NCI-H510A treated with DMSO at 0.1 percent for 48 hours (cell line): ENCODE measurements at places on chromosomes 13 and 19.

DNA sequence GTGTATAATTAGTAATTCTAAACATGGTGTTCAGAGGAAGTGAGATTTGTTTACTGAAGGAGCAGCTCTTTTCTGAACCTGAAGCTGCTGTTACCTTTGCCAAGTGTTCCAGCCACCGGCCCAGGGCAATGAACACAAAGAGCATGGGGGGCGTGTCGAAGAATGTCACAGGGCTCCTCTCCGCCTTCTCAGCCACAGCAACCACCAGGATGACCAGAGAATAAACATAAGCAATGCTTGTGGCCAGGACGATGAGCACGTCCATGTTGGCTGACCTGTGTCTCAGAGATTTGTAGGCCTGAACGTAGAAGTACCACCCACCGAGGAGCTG lies 53.1 kb downstream of the ATP7B start:
- DNase-seq: peak; percentile 7

DNA sequence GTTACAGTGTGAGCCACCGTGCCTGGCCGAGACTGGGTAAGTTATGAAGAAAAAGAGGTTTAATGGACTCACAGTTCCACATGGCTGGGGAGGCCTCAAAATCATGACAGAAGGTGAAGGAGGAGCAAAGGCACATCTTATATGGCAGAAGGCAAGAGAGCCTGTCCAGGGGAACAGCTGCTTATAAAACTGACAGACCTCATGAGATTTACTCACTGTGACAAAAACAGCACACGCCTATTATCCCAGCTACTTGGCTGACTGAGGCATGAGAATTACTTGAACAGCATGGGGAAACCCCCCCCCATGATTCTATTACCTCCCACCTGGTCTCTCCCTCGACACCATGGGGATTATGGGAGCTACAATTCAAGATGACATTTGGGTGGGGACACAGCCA lies 23.4 kb upstream of the ZNF561 start:
- no peak for DNase-seq

- no peak for DNase-seq
Measured at GRCh38 chr13:50840284-50840683, 3.2 kb downstream of the DLEU7 start.

DNA sequence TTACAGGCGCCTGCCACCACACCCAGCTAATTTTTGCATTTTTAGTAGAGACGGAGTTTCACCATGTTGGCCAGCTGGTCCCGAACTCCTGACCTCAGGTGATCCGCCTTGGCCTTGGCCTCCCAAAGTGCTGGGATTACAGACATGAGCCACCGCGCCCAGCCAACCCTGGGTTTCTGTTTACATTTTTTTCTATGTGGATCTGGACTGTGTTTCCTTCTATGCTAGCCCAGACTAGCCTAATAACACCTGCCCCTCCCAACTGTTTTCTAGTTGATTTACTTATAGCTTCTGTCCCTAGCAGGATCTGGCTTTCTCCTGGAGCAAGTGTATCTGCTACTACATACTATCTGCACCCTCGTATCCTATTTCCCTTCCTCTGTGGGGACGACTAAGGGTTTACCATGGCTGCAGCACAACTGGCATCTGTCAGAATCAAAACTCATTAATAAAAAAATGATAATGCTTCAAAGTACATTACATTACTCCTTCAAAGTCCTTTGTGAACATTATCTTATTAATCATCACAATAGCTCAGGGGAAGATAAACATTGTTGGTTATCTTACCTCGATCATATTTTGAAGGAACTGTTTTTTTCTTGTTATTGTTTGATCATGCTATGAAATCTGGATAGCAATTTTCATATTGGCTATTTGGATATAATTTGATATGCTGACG lies 228.3 kb downstream of the KLF5 start:
- peak; percentile 45 for DNase-seq

DNA sequence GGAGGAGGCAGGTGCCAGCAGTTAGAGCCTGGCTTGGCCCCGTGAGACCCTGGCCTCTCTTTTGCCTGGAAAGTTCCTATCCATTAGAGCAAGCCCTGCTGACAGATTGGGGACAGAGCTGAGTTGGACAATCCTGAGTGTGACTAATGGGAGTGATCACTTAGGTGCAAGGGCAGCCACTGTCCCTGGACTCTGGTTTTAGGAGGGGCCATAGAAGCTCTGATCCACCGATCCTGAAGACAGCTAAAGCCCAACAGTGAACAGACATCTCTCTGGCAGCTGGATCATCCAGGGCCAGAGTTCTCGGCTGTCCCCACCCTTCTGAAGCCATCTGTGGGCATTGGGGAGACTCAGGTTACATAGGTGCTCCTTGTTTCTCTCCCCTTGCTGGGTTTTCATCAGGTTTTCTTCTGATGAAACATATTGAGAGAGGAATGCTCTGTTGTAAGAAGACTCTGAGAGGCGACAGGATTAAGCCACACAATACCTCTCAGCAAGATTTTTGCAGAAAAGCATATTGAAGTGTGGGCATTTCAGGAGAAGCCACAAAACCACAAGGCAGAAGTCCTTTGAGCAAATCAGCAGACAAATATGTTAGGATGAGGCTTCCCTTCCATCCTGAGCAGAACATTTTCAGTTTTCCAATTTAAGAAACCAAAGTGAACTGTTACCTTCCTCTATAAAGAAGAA lies 288.0 kb upstream of the MAB21L1 start:
- no peak for DNase-seq

GRCh38 chr13:40116008-40116407 lies 460.5 kb downstream of the COG6 start:
- no peak for DNase-seq

DNA sequence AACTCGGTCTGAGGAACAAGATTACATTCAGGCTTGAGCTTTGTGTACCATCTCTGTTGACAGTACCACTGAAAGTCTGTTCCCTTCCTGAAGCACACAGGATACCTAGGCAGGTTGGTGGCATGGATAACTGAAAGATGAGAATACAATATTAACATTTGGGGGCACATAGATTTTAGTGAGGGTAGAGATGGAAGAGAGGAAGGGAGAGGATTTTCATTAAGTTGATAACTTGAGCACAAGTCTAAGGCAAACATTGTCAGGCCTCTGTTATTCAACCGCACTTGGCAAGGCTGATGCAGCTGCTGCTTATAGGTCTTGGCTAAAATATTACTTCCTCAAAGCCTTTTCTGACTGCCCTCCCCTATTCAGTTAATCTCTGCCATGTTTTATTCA lies 10.9 kb downstream of the MIR17HG start:
- no peak for DNase-seq

DNA sequence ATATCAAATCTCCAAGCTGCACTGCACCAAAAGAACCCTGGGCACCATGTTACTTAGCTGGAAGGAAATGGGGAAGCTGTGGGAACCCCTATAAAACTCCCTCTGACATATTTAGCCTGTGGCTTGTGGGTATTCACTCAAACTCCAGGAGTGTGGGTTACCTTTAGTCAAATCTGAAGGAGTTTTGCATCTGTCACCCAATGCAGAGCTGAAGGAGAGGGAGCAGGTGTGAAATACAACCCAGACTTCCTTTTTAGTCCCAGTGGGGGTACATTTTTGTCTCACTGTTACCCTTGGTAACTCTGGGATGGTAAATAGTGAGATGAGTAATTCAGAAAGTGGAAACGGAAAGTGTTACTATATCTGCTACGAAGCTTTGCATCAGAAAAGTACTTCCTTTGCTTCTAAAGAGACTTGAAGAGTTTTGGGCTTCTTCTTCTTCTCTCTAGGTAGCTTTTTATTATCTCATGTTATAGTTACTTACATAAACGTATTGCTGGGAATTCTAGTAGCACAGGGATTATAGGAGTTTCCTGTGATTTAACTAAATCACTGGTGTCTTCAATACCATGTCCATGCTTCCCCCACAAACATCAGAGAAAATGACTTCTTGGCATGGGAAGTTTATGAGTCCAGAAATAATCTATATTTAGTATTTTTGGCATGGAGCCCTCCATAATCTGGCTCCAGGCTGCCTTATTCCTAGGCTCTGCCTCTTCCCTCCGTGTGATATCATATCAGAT lies 105.9 kb downstream of the AKAP11 start:
- DNase-seq: no peak

- peak; percentile 96 for DNase-seq
Measured at GRCh38 chr19:45113628-45114027, 20.6 kb downstream of the PPP1R37 start.

- DNase-seq: no peak
Measured at GRCh38 chr19:13883516-13884064, 6.7 kb downstream of the NANOS3 start.

- no peak for DNase-seq
Measured at GRCh38 chr19:17490411-17490810, 20.1 kb downstream of the SLC27A1 start.

GRCh38 chr19:56098731-56099568 lies 22.1 kb downstream of the ZNF787 start:
- no peak for DNase-seq

DNA sequence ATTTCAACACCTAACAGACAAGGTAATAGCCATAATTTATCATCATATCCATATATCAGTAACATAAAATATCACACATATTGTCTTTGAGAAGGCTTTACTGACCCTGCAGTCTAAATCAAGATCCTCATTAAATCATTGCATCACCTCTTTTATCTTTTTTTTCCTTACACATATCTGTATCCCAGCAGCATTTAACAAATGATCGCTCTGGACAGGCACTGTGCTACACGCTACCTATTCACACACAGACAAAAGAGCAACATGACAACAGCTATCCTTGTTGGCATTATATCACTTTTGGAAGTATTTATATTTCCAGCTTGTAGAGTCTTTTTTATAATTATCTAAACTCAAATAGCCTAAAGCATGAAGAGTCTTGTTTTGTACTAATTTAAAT lies 73.3 kb upstream of the NBEA start:
- DNase-seq: no peak

DNA sequence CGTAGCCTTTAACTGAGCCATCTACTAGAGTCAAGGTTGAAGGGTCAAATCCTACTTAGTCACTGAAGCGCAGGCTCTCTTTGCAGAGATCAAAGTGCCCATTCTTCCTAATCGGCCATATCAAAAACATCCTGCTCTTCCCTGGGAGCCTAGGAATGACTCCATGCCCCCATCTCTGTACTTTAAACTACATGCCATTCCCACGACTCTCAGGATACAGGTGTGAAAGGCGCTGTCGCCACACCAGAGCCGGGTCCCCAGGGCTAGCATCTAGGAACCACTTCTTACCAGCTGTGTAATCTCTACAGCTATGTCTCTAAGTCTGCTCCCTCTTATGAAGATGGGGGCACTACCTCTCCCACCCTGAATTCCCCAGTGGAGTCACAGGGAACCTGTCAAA lies 22.3 kb downstream of the IRS2 start:
- DNase-seq: no peak

GRCh38 chr13:90806016-90806615 lies 541.4 kb upstream of the MIR17HG start:
- DNase-seq: no peak

DNA sequence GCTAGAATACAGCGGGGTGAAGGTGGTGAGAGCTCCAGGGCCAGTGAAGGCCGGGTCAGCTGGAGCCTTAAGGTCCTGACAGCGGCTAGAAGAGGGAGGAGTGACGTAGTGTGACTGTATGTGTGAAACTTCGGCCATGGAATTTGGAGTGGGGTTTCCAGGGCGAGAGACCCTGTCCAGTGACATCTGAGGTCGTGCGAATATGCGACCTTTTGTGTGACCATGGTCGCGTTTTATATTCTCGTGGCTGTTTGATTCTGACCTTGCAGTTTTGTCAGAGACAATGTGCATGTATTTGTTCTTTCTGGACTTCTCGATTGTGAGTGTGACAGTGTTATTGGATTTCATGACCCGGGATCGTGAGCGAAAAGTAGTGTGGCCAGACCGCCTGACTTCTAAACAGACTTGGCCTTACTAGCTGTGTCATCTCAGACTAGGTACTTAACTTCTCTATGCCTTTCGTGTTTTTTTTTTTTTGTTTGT lies 405 bp upstream of the ZNF569 start:
- DNase-seq: no peak

DNA sequence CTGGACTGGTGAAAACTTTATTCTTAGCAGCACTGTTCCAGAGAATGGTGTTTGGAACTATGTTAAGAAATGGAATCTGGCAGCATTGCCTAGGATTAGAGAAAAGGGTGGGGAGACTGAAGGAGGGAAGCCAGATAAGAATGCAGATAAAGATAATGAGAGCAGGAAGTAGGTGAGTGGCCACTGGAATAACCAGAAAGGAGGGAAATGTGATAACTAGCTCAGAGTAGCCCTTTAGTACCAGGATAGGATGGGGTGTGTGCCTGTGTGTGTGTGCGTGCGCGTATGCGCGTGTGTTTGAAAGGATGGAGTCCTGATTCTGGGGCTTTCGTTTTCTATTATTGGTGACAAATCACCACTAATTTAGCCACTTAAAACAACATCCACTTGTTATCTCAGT lies 33.4 kb upstream of the FRY start:
- DNase-seq: no peak

DNA sequence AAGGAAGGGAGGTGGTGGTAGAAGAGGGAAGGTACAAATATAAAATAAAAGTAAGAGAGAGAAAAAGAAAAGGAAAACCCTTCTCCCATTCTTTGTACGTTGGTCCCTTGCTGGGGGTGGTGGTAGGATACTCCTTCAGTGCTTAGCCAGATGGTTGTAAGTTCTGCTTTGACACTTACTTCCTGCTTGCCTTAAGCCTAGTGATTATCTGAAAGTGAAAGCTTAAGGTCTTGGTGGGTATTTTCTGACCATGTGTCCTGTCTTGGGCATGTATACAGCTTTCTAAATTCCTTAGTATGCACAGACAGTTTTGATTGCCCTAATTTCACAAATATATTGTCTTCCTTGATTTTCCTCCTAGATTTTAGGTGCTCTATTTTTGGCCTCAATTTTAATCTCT lies 314.8 kb downstream of the PCDH17 start:
- DNase-seq: no peak

DNA sequence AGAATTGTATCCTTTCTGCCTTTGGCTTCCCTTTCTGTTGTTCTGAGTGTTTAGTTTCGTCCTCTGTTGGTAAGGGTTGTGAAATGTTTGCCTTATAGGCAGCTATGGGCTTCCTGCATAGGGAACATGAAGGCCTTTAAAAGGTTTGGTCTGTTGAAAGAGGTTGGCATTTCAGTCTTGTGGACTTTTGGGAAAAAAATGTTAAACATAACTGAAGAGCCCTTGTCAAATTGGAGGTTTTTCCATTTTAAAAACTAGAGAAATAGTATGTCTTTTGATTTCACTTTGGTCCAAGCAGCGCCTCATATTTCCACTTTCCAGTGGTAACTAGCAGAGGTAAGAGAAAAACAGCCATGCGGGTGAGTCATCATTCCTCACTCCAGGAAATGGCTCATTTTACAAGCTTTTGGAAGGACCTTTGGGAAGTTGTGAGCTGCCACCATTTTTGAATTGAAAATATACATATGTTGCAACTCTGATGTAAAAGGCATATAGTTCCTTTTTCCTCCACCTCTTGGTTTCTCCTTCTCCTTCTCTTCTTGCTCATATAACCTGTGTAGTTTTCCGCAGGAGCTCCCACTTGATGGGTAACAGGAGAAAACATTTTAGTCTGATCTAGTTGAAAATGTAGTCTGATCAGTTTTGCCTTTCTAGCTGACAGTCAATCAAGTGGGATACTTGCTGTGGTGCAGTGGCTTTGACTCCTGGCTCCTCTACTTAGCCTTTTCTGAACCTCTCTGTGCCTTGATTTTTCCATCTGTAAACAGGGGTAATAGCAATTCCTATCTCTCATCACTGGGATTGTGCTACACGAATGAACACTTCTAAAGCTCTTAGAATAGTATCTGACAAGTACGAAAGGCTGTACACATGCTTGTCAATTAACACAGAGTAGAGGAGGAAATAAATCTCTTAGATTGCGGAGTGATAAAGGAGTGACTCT lies 23.0 kb downstream of the GPC6 start:
- DNase-seq: peak; percentile 76
